ENCODE measurements at places on chromosomes 6 and 20.

- DNase-seq, result no peak
These were observed 13.0 kb downstream of the TENT5A start for GRCh38 chr6:81739230-81740195.

GRCh38 chr20:13331536-13331935 is 110.5 kb downstream of the ISM1 start:
- no peak for DNase-seq

DNA sequence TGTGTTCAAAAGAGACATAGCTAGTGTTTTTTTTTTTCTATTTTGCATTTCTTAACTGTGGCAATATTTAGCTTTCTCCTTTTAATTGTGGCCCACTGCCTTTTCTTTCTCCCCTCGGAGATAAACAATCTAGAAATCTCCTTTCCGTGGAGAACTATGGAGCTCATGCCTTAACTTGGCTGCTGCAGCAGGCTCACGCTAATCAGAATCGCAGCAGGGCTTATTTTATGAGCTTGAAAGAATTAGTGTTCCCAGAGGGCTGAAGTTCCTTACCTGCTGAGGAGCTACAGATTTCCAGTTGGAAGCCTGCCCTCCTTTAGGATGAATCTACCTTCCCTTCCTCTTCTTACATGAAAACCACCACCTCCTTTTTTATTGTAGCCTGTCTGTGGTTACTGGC is 35.6 kb downstream of the CTNNBL1 start:
- no peak for DNase-seq

- DNase-seq, result no peak
These were observed 22.5 kb downstream of the STAU1 start for GRCh38 chr20:49165611-49166010.

- no peak for DNase-seq
These were observed 40.6 kb downstream of the LBP start for GRCh38 chr20:38386851-38387250.

- peak; percentile 27 for DNase-seq
These were observed 716 bp downstream of the SHPRH start for GRCh38 chr6:145963216-145964068.
